Body of pancreas (tissue), 4 donors: ENCODE measurements at places on chromosomes 5 and 9.
A peak's percentile ranks its signal among the peaks of the same experiment; 100 is the strongest.

DNA sequence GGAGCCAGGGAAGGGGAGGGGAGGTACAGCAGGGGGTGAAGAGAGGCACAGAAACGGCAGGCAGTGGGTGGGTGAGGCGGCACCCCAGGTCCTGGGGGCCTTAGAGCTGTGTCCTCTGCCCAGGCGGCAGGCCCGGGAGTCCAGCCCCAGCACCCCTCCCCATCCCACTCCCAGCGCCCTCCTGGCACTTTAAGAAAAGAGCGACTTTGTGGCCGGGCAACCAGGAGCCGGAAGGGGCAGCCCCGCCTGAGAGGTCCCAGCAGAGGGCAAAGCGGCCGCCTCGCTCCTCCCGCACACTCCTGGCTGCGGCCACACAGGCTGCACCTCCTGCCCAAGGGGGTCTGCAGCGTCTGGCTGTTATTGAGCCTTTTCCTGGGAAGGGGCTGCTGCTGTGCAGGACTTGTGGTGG, 42.6 kb downstream of the NACC2 start:
- peak; percentile 46 for DNase-seq

DNA sequence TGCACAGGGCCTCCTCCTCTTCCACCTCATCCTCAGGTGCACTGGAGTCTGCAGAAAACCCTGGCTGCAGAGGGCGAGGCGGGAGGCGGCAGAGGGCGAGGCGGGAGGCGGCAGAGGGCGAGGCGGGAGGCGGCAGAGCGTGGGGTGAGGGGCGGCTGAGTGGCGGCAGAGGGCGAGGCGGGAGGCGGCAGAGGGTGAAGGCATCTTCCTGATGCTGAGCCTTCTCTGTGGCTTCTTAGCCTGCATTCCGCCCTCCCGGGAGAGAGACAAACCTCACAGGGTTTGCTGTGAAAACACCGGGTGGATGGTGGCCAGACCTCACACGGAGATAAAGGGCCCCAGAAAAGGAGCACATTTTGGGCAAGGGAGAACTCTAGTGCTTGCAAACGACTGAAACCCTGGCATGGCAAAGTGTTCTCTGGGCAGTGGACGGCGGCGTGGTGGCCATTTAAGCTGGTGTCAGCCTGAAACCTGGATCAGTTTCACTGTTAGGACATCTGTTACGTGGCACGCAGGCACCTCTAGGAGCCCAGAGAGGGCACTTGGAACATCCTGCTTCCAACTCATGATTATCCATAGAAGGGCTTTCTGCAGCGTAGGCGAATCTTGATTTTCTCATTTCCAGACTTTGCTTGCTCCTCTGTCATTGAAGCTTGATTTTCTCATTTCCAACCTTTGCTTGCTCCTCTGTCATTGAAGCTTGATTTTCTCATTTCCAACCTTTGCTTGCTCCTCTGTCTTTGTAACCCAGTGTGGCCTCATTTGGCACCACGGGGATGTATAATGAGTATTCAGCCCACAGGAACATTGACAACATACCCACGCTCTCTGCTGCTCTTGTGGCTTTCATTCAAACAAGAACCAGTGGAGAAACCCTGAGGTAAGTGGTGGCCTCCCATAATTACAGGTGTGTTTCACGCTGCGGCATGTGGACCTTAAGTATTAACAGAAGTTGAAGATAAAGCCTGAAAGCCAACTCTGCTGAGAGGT, 16.3 kb upstream of the PLEKHG4B start:
- no peak for DNase-seq

- DNase-seq, result no peak
Measured at GRCh38 chr5:90476391-90476790, 1.7 kb downstream of the POLR3G start.

DNA sequence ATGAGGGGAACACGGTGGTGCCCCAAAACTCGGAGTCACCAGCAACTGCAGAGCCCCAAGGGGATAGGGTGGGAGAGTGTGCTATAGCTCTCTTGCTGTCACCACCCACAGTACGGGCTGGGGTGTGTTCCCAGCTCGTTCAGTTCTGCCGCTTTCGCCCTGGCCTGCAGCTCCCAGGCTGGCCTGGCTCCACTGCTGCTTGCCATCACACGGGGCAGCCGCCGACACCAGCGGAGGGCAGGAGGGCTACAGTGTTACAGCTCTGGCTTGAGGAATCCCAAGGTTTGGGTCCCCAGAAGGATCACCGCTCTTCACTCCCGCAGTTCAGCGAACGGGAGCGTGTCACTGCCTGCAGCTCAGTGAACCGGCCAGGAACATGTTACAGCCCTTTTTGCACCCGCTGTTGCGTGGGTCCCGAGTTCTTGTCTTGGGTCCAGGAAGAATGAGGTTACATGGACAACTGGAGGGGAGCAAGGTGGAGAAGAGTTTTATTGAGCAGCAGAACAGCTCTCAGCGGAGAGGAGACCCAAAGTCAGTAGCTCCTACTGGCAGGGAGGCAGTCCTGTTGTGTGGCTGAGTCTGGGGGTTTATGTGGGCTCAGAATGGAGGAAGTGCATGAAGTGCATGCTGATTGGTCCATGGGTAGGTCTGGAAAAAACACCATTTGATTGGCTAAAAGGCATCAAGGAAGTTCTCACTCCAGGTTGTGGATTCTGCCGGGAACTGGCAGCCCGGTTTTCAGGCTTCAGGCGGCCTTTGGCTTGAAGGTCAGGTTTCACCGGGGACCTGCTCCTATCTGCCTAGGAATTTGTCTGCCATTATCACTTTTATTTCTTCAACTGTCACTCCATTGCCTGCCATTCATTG, 113.4 kb downstream of the EHMT1 start:
- no peak for DNase-seq

DNA sequence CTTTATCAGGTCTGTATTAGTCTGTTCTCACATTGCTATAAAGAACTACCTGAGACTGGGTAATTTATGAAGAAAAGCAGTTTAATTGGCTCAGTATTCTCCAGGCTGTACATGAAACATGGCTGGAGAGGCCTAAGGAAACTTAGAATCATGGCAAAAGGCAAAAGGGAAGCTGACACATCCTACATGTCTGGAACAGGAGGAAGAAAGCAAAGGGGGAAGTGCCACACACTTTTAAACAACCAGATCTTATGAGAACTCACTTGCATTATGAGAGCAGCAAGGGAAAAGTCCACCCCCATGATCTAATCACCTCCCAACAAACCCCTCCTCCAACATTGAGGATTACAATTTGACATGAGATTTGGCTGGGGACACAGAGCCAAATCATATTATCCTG, 132.1 kb downstream of the PCSK1 start:
- no peak for DNase-seq
